ENCODE measurements at places on chromosomes 3 and 15.

- no peak for DNase-seq
Observed at GRCh38 chr15:66595332-66595731, 29.5 kb upstream of the LCTL start.

DNA sequence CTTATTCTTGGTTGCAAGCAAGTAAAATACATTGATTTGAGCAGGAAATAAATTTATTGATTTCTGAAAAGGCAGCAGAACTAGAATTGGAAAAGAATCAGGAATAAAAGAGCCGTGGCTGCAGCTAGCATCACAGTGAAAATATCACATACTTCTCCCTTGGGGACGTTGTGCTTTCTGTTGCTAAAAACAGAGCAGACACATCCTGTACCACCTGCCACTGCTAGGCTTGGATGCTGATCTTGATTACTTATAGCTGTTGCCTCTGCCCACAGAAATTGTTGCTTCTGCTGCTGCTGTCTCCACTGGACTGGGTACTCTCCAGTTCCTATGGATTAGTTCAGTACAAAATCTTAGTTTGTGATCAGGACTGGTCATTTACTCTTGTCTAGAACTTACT is 283.8 kb downstream of the C3orf38 start:
- DNase-seq = no peak

GRCh38 chr15:39407116-39407515 is 173.8 kb upstream of the THBS1 start:
- no peak for DNase-seq

- DNase-seq = no peak
Observed at GRCh38 chr3:87361956-87362355, 85.6 kb upstream of the POU1F1 start.

DNA sequence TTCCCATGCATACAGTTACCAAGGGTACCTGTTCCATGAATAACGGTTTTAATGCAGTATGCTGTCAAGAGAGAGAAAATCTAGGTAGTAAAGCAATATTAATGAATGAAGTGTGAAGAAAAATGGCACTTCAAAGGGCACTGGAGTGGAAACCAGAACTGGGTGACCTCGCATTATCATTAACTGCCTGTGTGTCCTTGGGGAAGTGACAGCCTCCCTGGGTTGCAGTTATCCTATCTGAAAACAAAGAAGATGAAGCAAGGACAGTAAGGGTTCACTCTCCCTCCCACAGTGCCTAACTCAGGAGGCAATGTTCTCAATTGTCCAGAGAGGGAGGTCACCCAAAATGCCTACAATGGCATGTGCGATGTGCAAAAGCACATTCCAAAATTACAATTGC is 15.1 kb downstream of the MTHFS start:
- no peak for DNase-seq

- no peak for DNase-seq
Observed at GRCh38 chr15:26065723-26066122, 202.6 kb upstream of the ATP10A start.

DNA sequence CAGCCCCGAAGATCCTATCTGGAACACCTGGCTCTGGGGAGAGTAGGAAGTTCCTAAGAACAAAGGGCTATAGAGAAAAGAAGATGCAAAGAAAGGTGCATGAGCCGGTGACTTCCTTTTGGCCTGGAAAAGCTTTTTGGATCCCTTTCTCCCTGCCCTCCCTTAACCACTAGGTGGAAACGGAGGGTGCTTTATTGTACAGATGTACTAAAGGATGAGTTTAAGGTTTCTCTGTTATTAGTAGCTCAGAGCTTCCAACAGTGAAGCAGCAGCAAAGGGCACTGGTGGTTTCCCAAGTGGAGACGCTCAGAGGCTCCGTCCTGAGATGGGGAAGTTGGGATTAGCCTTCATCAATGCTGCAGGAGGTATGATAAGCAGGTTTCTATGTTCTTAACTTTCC is 5.9 kb upstream of the ADGRG7 start:
- peak; percentile 70 for DNase-seq

DNA sequence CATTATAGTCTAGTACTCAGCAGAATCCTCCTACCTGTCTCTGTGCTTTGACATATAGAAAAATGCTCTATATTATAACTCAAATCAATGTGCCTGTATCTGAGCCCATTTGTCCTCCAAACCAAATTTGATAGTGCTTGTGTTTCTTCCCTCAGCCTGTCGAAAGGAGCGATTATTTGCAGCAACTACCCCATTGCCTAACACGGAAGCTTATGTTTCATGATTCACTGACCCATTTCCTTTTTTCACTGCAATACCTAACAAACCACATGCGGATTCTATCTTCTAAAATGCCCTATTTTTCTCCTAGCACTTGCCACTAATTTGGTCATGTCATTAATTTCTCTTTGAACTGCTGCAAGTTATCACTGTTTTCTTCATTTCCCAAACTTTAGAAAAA is 1220.6 kb upstream of the CADM2 start:
- DNase-seq = peak; percentile 93

DNA sequence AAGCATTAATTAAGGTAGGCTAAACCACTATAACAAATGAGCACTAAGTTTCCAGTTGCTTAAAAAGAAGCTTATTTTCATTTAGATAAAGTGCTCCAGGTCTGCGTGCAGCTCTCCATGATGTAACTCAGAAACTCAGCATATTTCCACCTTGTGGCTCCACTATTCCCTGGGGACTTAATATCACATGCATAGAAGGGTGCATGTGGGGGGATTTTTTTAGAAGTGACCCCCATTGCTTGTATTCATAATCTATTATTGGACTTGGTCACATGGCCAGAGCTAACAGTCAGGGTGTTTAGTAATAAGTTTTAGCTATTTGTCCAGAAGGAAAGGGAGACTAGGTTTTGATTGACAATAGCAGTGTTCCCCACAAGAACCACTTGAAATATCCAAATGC is 86.8 kb downstream of the TMCO5A start:
- no peak for DNase-seq

- DNase-seq = no peak
Observed at GRCh38 chr15:28017423-28017924, 81.6 kb downstream of the OCA2 start.

GRCh38 chr3:23002836-23003732 is 200.0 kb upstream of the UBE2E2 start:
- no peak for DNase-seq

DNA sequence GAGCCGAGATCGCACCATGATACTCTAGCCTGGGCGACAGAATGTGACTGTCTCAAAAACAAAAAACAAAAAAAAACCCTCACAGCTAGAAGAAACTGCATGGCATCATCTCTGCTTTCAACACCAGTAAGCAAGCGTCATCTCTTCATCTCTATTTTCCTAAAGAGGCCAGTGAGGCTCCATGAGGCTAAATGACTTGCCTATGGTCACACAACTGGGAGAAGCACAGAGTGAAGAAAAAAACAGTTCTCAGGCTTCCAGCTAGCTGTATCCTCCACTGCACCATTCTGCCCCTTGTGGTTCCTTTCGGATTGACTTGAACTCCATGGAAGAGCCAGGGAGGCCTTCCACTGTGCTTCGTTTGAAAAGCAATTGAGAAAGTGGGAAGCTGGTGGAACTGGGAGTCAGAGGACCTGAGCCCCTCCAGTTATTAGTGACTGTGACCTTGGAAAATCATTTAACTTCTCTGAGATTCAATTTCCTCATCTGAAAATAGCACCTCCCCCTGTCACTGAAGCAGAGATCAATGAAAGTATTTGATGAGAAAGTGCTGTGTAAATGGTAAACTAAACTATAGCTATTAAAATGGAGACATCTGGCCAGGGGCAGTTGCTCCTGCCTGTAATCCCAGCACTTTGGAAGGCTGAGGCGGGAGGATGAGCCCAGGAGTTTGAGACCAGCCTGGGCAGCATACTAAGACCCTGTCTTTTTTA is 32.1 kb upstream of the DENND4A start:
- DNase-seq = peak; percentile 82

GRCh38 chr3:133573629-133574194 is at the start of gene CDV3:
Gene CDV3, plus strand, starts transcription at chr3:133573686. Its CDS starts 359 bp downstream, at chr3:133574045.
- no peak for DNase-seq

- DNase-seq = no peak
Observed at GRCh38 chr3:63029921-63030320, 154.7 kb upstream of the CADPS start.

DNA sequence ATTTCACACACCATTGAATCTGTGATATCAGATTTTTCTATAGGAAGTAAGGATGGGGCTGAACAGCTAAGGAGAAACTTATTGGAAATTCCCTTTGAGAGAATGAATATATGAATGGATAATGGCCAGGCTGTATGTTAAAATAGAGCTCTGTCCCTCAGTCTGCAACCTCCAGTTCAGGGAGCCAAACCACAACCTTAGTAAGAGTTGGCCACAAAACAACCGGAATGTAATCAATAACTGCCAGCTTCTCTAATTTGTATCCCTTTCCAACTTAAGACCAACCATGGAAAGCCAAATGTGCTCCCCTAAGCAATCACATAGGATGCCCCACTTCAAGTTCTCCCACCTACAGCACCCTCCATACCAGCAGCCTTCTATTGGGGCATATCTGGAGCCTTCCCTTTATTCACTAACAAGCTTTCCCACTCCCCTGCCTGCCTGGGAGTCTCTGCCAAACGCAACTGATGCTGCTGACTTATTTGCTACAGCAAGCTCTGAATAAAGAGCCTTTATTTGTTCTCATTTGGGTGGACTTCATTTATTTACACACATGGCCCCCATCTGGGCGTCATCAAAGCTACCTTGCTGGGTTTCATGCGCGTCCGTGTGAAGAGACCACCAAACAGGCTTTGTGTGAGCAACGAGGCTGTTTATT is 75.4 kb upstream of the LARS2 start:
- DNase-seq = no peak

GRCh38 chr15:60932051-60932915 is 296.8 kb downstream of the RORA start:
- DNase-seq = no peak

DNA sequence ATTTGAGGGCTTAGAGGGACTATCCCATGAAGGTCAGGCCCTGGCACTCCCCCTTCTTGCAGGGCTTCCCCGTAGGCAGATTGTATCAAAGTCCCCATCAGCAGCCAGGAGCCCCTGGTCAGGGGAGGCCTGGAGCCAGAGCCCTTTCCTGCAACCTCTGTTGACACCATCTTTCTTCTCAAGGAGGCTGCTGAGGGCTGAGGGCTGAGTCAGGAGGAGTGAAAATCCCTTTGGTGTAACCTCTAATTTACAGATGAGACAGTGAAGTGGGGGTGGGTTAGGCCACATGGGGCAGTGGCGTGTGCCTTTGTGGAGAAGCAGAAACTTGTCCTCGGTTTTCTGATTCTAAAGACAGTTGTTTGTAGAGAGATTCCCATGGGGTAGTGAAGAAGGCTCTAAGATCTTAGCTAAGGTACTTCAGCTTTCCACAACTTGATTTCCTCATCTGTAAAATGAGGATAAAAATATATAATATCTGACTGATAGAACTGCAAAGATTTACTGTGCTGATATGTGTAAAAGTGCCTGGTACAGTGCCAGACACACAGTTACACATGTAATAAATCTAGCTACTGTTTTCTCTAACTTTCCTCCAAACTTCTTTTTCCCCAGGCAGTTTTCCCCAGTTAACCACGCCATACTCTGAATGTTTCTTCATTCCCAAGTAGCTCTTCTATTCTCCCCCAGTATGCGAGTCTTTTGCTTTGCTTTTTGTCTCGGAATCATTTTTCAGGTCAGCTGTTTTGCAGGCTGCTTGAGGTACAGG is 249.4 kb upstream of the TPM1 start:
- DNase-seq = no peak

DNA sequence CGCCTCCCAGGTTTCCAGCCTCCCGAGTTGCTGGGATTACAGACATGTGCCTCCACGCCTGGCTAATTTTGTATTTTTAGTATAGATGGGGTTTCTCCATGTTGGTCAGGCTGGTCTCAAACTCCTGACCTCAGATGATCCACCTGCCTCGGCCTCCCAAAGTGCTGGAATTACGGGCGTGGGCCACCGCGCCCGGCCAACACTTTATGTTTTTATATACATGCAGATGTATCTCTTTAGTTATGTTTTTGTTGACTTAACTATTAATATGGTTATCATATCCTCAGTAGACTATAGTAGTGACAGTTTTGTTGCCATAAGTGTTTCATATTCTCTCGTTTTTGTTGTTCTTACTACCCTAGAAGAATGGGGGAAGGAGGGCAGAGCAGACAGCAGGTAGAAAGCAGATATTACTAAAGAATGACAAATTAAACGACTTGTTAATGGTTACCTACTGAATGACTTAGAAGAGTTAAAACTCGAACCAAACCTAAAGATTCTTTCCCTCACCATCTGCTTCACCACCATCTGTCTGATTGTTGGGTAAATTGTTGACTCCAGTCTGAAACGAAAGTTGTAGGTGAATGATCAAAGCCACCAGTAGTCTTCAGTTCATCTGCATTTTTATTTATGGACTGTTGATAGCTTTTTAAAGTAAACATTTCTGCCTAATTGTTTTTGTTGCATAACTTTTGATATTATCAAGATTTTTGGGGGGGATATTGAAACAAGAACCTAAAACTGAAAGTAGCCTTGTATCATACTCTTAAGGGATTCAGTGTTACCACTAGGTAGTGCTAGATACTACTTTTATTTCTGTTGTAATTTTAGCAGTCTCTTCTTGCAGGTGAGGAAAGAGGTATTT is 89.3 kb downstream of the RASA2 start:
- peak; percentile 65 for DNase-seq

DNA sequence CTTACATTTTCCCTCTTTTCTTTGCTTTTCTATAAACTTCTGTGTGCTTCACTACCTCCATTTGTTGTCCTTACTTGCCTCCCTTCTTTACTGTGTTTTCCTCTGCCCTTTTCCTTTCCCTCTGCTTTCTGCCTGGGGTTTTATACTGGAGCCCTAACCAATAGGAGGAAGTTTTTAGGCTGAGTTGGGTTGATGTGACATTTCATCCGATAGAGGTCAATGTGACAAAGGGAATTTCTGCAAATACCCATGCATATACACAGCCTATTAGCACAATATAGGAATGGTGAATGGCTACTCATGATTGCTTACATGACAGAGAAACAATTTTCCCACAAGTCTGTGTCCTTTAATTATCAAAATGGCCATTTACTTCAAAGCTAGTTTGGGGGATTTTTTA is 153.0 kb upstream of the ARPP21 start:
- DNase-seq = no peak

DNA sequence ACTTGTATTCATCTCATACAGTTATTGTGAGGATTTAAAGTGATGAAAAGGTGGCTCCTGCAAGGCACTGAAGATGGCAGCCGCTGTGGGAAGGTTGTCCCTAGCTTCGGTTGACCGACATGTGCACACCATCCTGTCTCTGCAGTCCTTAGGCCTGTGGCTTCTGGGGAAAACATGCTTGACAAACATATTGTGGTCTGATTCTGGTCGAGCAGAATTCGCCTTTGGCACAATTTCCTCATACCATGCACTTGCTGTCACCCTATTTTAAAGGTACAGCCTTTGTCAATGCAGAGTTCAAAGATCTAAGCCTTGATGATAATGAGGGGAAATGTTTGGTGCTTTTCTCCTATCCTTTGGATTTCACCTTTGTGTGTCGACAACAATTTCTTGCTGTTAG is 50.9 kb downstream of the PRICKLE2 start:
- no peak for DNase-seq

GRCh38 chr3:113658107-113658506 is 38.3 kb downstream of the USF3 start:
- no peak for DNase-seq

GRCh38 chr3:124026516-124026915 is 34.6 kb upstream of the ROPN1 start:
- DNase-seq = no peak

Data from Kasumi-1 (cell line).